8988T (cell line): ENCODE measurements at places on chromosomes 12 and 14.
A peak's percentile ranks its signal among the peaks of the same experiment; 100 is the strongest.

DNA sequence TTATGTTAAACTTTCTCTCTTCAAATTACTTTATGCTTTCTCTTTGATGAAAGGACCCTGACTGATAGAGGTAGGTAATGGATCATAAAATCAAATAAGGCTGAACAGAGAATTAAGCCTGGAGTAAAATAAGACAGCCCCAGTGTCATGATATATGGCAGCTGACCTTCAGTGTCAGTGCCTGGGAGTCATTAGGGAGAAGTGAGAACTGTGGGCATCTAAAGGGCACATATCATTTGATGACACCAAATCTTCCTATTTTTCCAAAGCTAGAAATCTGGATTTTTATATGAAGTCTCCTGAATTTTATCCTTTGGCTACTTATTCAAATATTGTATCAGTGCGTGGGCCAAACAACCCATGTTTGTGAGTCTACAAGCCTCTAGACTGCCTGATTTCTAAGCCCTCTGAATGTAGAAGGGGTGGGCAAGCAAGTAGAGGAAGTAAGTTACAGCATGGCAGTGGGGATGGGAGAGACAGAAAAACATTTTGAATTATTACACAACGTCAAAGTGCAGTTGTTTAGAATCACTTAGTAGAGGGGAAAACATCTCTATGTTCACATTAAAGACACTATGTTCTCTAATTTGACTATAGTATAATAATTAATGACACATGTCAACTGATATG lies 10.0 kb downstream of the SLC39A9 start:
- no peak for DNase-seq

- DNase-seq, result no peak
Measured at GRCh38 chr14:93891756-93892504, 35.2 kb upstream of the FAM181A start.

GRCh38 chr14:49865431-49865859 lies 12.9 kb upstream of the NEMF start:
- DNase-seq, result no peak

DNA sequence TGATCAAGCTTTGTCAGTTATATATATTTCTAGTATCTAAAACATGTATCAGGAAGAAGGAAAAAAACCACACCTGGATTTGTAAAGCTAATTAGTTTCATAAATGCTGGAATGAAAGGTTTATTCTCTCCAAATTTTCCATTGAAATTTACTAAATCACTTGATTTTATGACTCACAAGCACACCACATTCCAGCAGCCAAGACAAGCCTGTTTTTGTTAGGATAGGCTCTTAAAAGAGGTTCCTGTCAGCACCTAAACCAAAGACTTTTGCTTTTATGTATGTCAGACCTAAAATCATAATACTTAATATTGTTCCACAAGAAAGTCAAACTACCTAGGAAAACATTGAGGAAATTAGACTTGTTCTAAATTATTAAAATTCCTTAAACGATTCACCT lies 85.3 kb upstream of the PAWR start:
- DNase-seq, result no peak

- no peak for DNase-seq
Measured at GRCh38 chr14:87994974-87995373, 2.0 kb upstream of the GALC start.

DNA sequence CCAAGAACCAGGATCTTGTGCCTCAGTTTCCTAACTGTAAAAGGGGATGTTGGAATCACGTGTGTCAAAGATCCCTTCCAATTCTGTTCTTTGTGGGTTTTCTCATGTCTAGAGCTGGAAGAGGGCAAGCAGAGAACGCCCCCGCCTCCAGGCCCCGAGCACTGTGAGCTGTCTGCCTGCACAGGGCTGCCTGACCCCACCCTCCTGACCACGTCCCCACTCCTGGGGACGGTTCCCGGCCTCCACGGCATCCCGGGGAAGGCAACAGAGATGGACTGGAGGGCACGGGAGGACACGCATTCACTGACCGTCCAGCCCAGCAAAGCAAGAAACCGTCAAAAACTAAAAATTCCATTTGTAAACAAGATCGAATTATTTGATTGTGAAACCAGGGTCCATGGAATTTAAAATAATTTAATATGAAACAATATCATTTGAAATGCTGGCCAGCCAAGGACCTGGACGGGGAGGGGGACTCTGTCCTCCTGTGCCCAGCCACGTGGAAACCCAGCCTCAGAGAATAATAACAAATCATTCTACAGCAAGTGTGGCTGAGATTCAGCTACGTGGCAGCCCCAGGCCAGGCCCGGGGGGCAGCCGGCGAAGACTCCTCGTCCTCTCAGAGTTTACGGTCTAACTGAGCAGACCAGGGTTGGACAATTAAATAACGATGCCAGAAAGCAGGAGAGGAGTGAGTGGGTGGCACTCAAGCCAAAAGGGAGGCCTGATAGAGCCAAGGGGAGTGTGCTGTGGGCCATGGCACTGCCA lies 87.3 kb upstream of the DIO3 start:
- no peak for DNase-seq

GRCh38 chr12:49403971-49404450 lies 36.7 kb downstream of the SPATS2 start:
- DNase-seq, result no peak

GRCh38 chr14:58066115-58066514 lies 85.9 kb downstream of the ARMH4 start:
- no peak for DNase-seq

GRCh38 chr14:92386637-92387036 lies 63.7 kb downstream of the SLC24A4 start:
- DNase-seq, result no peak

DNA sequence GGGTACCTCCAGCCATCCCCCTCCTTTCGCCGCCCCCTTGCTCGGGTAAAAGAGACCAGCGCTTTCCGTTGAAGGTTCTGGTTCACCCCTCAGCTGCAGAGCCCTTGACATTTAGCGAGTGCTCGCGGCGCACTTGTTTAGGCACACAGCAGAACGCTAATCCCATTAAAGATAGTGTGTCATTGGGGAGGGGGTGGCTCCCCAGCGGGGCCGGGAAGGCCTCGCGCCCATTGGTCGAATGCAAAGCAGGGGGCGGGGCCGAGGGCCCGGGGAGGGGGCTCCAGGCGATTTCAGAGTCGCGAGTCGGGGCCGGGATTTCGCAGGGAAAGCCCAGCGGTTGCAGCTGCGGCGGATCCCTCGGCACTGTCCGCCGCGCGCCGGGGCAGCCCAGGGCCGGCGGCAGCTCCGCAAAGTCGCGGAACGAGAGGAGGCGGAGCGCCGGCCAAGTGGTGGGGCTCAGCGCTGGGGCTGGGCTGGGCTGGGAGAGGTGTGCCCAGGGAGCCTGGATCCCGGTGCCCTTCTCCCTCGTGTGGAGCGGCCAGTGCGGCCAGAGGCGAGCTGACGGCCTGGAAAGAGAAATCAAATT lies 122.9 kb downstream of the TSPAN9 start:
- peak; percentile 83 for DNase-seq

- DNase-seq, result no peak
Measured at GRCh38 chr12:22357531-22357930, 23.0 kb upstream of the ST8SIA1 start.

GRCh38 chr12:45762185-45763110 lies 32.9 kb downstream of the ARID2 start:
- no peak for DNase-seq

GRCh38 chr12:57103856-57104255 lies 7.3 kb downstream of the STAT6 start:
- no peak for DNase-seq

DNA sequence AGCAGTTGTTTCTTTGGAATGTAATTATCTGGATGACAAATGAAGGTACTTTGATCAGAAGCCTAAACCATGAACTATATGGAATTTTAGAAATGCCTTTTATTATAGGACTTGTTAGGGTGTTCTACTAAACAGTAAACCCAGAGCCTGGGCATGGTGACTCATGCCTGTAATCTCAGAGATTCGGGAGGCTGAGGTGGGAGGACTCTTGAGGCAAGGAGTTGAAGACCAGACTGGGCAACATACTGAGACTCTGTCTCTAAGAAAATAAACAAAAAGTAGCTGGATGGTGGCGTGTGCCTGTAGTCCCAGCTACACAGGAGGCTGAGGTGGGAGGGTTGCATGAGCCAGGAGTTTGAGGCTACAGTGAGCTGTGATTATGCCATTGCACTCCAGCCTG lies 23.9 kb downstream of the PALS1 start:
- no peak for DNase-seq

DNA sequence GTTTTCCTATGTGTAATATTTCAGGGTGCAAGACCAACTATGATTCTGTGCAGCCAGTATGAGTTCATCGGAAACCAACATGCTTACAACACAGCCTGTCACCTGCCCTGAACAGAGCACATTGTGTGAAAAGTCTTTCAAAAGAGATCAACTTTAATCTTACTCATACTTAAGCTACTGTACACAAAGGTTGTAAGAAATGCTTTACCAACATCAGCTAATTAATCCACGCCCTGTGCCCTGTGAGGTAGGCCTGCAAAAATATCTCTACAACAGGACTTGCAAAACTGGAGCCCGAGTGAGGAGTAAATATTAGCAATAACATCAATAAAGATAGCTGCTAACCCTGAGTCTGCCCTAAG lies 15.1 kb downstream of the APPL2 start:
- no peak for DNase-seq

DNA sequence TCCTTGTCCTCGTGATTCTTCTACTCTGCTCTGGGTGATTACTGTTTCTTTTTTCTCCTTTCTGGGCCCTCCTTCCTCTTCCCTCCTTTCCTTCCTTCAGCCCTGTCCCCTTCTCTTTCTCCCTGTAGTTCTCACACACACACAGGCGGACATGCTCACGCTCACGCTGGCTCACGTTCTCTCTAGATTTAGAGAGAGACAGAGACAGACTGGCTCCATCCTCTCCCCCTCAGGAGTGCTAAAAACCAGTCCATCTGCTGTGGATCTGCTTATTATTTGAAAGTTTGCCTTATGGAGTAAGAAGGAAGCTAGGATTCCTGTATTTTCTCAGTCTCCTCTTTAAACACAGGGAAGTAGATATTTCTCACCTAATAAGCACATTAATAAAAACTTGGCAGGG lies 48.1 kb downstream of the KCNA1 start:
- no peak for DNase-seq

DNA sequence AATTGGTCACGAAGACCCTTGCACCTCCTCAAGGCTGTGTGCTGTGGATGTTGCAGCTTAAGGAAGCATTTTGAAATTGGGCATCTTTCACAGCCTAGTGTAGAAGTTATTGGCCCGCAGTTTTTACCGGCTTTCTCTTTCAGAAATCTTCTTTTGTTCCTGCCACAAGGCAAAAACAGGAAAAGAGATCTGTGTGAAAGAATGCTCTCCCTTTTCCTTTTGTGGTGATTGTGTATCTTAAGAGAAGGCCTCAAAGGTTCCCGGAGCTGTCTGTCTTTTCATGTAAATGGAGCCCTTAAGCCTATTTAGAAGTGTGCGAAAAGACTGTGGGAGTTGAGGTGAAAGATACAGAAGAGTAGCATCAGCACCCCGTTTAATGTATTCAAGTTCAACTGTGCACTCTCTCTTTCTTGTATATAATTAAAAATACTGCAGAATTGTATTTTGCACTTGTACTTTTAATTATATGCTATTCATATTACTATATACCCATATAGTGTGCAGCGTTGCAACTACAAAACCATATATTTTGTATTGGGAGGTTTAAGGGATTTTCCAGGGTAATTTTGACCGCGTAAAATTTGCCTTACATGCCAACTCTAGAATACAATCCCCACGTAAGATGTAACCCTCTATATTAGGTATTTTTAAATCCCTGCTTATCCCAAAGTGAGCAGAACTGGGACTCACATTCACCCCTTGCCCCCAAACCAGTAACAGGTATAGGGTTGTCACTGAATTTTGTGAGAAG lies 441.7 kb downstream of the RAD51B start:
- no peak for DNase-seq

DNA sequence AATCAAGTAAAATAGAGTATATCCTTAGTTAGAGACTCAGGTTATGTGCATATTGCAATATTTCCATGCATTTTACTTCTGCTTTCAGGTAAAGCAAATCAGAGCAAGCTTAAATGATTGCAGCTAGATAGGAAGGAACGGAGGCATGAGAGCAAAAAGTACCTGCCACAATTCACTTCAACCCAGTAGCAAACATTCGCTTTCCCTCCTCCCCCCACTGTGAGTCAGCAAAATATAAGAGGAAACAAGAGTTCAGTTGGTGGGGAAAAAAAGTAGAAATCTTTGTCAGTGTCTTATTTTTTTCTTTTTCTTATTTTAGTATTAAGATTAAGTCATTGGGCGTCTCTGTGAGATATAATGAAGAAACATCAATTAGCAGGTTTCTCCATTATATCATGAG lies 475.4 kb downstream of the NPAS3 start:
- DNase-seq, result no peak

- DNase-seq, result no peak
Measured at GRCh38 chr12:123167329-123167728, 16.4 kb upstream of the PITPNM2 start.

DNA sequence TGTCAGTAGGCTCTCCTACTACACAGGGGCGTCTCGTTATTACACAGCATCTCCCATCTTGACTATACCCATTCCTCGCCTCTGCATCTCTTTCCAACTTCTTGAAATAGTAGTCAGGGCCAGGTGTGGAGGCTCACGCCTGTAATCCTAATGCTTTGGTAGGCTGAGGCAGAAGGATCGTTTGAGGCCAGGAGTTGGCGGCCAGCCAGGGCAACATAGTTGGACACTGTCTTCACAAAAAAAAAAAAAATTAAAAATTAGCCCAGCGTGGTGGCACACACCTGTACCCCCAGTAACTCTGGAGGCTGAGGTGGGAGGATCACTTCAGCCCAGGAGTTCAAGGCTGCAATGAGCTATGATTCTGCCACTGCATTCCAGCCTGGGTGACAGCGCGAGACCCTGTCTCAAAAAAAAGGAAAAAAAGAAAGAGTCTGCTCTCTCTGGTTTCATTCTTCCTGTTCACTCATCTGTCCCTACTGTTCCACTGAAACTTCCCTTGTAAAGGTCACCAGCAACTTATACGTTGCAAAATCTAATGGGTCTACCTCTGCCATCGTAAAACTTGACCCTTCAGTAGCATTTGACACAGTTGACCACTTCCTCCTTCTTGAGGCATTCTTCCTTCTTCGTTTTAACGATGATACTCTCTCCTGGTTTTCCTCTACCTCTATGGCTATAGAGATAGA lies 41.0 kb upstream of the PTGR2 start:
- no peak for DNase-seq

DNA sequence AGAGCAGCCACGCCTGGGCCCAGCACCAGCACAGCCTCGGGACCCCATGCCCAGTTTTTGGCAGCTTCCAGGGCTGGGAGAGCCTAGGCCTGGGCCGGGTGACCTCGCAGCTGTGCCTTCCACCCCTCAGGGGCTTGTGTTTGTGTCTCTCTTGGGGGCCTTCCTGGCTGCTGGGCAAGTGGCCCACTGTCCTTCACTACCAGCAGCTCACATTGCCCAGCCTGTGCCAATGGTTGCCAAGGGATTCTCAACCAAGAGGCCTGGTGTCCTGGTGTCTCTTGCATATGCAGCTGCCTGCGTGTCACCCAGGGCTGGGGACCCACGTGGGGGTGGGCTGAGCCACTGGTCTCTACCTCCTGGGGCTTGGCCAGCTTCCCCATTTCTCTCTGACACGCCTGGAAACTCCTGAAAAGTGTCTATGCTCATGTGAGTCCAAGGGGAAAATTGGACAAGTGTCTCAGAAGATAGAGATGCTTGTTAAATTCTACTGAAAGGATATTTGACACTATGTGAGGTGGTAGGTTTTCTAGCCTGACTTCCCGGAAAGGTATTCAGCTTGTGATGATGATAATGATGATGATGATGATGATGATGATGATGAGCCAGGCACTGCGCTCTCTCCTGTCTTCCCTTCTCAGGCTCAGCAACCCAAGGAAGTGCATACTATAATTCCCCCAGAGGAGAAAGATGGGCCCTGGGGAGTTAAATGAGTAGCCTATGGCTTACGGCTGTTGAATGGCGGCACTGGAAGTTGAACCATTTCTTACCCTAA lies 48.8 kb upstream of the ESRRB start:
- no peak for DNase-seq
